ENCODE measurements at places on chromosomes 2 and 18. TPM values are rescaled to one million over a fixed set of nuclear protein-coding genes. Genes with fewer than 3 reads are reported as not detected.

The NEMP2 gene
- total RNA-seq = 7.8 TPM

The COBLL1 gene
- total RNA-seq = 11.0 TPM

The SNX17 gene
- 81.9 TPM for total RNA-seq

The CFAP65 gene
- not detected for total RNA-seq

The POTEI gene
- under 0.01 TPM for total RNA-seq

The SLC40A1 gene
- total RNA-seq = 97.6 TPM

The SAP130 gene
- total RNA-seq = 3.1 TPM

The GRHL1 gene
- under 0.01 TPM for total RNA-seq

The ADAM23 gene
- 3.7 TPM for total RNA-seq

The TTC21B gene
- 50.1 TPM for total RNA-seq

The UGT1A1 gene
- not detected for total RNA-seq

The ANKZF1 gene
- total RNA-seq = 27.7 TPM

The KLHL14 gene
- total RNA-seq = 0.52 TPM

The STK39 gene
- total RNA-seq = 15.7 TPM

The PRSS56 gene
- 1.0 TPM for total RNA-seq

The KCNIP3 gene
- 2.1 TPM for total RNA-seq
